SIG-M5 (cell line): ENCODE measurements at places on chromosomes 13 and 19.

GRCh38 chr13:49214917-49215376 is 5.2 kb upstream of the MLNR start:
- DNase-seq = peak; percentile 95

DNA sequence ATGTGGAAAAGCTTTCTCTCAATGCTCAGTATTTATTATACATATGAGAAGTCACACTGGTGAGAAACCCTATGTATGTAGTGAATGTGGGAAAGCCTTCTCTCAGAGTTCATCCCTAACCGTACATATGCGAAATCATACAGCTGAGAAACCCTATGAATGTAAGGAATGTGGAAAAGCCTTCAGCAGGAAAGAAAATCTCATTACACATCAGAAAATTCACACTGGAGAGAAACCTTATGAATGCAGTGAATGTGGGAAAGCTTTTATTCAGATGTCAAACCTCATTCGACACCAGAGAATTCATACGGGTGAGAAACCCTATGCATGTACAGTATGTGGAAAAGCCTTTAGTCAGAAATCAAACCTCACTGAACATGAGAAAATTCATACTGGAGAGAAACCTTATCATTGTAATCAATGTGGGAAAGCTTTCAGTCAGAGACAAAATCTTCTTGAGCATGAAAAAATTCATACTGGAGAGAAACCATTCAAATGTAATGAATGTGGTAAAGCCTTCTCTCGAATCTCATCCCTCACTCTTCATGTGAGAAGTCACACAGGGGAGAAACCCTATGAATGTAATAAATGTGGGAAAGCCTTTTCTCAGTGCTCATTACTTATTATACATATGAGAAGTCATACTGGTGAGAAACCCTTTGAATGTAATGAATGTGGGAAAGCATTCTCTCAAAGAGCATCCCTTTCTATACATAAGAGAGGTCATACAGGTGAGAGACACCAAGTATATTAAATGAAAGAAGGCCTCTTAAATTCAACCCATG is 34.4 kb downstream of the ZNF568 start:
- no peak for DNase-seq

DNA sequence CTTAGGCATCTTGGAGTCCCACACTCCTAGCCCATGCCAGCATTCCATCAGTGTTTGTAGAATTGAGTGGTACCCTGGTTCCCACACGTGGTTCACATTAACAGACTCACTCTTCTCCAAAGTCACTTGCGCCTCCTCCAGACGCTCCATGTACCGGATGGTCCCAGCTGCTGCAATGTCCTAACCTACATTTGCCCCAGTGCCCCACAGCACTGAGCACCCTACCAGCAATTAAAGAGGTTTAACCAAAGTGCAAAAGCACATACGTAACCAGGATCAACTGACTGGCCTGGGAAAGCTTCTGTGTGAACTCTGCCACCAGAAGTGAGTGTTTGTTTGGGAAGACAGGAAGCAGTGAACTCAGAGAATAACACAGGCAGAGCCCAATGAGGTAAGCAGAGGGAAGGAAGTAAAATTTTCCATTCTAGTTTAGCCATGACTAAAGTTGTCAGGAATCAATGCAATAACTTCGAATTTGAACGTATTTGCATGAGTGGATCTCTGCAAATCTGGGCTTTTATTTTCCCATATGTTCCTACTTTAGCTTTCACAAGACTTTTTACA is 7.3 kb upstream of the MEDAG start:
- no peak for DNase-seq

DNA sequence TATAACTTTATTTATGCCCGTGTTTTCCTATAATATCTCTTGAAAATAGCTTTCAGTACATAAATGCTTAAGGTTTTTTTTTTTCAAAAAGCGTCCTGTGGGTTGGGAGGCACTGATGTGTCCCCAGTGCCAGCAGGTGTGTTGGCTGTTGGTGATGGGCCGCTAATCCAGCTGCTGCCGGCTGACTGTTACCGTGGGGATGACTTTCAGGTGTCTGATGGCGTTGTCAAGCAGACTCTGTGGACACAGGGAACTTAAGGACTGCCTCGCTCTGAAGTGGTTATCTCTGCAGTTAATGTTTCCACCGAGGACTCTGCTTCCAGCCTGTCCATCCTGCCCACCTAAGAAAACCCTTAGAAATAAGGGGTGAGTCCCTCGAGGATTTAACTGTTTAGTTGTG is 94.5 kb downstream of the ANKRD10 start:
- DNase-seq = no peak

DNA sequence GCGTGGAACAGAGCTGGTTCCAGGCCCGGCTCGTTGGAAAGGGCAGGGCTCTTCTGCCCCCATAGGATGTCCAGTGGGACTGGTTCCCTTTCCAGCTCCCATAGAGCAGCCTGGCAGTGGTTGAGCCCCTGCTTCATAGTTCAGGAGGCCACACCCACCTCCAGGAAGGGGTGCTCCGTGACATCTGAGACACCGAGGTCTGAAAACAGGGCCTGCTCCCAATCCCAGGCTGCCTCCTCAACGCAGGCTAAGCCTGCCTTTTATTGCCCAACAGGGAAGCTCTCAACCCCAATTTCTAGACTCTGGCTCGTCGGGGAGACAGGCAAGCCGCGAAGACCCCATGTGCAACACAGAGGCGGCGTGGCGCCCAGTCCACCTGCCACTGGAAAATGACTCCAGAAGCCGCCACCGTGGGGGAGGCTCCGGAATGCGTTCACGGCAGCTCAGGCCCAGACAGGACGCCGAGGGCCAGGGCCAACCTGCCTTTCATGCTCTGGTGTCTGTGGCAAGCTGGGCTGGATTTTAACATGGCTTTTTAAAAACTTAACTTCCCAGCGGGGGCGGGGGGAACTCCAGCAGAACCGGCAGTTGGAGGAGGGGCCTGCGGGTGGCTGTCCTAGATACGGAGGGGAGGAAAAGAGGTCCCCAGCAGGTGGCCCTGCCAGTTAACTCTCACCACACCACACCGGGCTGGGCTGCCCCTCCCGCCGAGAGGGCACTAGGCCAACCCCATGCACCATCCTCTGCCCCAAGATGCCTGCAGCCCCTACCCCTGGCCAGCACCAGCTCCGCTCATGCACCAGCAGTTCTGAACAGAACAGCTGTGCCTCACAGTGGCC is 17.9 kb upstream of the TINCR start:
- DNase-seq = no peak

- DNase-seq = no peak
Observed at GRCh38 chr13:48161530-48162179, 66.8 kb upstream of the MED4 start.

DNA sequence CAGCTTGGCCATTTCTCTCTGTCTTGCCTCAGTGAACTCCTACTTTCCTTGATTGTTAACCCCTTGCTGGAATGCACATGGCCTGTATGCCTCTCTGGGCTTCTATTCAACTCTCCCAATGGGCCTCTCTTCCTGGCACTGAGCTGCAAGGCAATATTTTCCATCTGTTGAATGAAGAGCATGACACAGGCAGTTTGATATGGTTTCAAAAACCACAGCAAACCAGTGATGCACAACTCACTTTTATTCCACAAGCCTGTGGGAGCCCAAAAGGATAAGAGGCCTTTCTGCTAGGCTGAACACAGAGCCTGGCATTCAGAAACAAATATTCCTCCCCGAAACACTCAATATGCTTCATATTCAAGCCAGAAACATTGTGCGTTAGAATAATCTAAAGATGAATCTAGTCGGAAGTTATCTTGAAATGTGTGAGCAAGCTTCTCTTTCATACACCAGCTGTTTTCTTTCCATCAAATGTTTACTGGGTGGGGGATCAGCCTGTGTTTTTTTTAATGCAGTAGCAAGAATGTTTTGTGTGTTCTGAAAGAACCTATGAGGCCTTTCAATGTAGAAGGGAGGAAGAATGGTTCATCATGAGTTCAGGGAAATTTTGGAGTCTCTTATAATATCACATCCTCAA is 443.1 kb upstream of the SPRY2 start:
- DNase-seq = no peak

- DNase-seq = no peak
Observed at GRCh38 chr19:12766051-12766521, 9.3 kb downstream of the HOOK2 start.

DNA sequence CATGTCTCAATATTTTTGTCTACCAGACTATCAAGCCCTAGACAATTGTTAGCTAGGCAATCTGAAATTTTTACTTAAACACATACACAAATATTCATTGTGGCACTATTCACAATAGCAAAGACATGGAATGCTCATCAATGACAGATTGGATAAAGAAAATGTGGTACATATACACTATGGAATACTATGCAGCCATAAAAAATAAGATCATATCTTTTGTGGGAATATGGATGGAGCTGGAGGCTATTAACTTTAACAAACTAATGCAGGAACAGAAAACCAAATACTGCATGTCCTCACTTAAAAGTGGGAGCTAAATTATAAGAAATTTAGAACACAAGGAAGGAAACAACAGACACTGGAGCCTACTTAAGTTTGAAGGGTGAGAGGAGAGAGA is 288.6 kb upstream of the MIR17HG start:
- DNase-seq = no peak

DNA sequence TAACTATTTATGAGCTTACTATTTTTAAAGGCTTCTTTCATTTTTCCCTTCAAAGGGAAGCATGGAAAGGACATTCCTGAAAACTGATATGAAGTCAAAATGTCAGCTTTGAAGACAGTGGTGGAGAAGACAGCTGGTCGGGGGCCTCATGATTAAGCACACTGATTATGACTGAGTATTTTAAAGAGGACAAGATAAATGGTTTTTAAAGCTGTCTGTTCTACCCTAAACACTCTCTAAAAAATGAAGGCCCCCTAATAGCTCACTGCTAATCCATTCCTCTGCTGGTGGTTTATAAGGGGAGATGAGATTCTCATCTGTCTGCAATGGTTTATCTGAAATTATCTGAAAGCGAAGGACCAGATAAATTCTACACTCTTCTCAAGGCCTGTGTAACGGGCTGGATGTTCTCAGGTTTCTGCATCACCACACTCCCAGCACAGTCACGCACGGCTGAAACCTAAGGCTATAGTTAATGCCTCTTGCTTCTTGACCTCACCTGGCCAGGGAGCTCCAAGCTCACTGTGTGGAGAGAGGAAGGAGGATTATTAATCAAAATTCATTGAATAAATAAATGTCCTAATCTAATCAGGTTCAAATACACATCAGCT is 86.9 kb upstream of the DOCK9 start:
- no peak for DNase-seq

DNA sequence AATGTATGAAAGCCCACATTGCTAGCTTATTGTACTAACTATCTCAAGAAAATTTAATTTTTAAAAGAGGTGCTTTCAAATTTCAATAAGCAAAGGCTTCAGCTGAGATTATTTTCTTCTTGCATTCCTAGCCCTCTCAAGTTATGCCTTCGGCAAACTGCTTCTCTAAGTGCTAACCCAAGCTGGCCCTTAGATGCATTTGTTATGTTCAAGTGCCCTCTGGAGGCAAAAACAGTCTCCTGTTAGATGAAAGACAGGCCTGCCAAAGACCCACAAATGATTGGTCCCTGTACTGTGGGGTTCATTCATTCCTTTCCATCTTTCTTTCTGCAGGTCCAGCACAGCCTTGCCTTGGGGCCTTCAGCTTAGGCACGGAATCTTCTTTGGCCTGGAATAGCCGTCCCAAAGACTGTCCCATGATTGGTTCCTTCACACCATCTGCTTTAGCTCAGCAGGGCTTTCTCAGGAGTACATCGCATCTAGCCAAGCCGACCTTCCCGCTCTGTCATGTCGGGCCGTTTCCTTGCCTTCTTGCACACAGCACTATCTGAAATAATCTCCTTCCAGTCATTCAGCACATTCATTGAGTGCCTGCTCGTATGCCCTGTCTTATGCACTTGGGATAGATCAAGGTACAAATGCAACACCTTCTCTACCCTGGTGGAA is 26.4 kb upstream of the TPTE2 start:
- DNase-seq = no peak

- no peak for DNase-seq
Observed at GRCh38 chr13:33228648-33229445, 56.7 kb downstream of the STARD13 start.

DNA sequence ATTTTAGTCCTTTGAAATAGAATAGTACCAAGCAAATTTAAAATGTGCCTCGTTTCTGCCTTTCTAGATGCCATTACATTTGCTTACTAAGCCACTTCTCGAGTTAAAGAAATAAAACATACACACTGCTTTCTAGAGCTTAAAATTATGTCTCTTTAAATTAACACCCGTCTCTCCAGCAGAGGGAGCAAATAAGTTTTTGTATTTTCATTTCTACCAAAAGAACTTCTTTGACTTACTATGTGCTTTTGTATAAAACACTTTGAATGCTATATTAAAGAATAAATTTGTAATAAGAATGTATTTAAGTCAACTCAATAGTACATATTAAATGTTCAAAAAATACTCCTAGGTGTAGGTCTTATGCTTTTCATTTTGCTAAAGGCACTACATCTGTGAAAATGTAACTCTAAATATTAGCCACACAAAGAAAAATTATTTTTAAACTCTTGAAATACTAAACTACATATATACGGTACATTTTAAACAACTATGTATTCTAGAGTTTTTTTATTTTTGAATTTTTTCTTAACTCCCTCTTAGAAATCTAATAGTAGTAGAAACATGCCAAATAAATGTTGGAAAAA is 269.3 kb upstream of the MIR17HG start:
- DNase-seq = no peak

DNA sequence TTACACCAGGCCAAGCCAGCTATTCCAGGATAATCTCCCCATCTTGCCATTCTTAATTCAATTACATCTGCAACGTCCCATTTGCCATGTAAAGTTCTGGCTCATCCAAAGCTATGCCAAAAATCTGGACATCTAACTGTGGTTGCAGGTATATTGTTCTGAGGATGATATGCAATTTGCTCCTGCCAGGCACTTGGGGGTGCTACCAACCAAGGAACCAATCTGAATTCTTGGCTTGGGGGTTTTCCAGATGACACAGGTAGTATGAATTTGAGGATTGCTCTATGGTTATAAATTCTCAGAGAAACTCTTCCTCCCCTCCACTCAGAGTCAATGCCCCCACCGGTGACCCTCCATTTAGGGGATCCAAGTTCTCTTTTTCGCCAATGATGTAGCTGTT is 33.0 kb downstream of the CRYL1 start:
- no peak for DNase-seq

- DNase-seq = no peak
Observed at GRCh38 chr13:80338781-80339562, 2.0 kb downstream of the SPRY2 start.

- DNase-seq = no peak
Observed at GRCh38 chr13:45807520-45808099, 43.9 kb downstream of the SIAH3 start.

DNA sequence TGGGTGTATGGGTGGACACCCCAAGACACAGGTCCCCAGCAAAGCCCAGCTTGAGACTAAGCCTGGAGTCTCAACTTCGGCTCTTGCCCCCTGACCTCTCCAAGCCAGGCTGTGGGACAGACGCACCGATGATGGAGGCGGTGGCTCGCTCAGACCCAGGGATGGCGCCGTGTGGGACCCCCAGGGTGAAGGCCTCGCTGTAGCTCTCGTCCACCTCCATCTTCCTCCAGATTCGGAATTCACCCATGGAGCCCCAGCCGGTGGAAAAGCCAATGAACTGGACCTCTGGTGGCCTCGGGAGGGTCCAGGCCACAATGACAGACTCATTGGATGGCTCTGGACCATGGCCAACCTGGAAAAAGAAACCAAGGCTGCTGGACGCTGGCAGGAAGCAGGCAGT is 39.1 kb downstream of the F2RL3 start:
- no peak for DNase-seq

- no peak for DNase-seq
Observed at GRCh38 chr13:20311596-20311995, 79.5 kb upstream of the GJB6 start.
